Cardiac muscle cell (in vitro differentiated cells and primary cell): ENCODE measurements at places on chromosomes 3 and 15.

DNA sequence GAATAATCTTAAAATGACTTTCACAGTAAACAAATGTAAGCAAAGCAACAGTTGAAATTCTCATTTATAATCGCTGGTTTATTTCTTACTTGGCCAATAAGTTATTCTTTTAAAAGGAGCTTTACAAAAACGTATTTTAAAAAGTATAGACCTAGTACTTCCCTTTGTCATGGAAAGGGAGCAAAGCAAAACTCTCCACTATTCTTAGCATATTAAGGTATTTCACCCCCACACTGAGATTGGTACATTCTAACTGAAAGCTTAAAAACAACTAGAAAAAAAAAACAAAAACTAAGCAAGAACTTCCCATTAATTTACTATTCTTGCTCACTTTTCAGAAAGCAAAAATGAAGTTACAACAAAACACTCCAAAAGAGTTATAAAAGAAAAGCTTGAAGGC, 1.5 kb downstream of the ATG3 start:
- DNase-seq = no peak

- DNase-seq = peak; percentile 84
Measured at GRCh38 chr3:15440891-15441290, 13.5 kb downstream of the EAF1 start.

DNA sequence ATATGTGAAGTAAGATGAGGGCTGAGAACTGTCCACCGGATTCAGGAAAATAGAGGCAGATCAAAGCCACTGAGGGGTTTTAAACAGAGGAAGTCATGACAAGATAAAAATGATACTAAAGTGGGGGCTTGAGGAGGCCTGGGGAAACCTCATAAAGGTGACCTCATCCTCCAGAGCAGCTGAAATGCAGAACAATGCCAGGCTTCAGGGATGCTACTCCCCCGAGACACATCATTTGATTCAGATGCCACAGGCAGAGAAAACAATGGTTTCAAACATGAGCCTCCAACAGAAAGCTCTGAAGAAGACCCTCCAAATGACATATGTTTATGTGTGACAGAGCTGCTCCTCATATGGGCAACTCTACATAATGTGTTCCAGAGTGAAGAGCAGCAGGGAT, 6.4 kb downstream of the CFAP20DC start:
- DNase-seq = no peak

DNA sequence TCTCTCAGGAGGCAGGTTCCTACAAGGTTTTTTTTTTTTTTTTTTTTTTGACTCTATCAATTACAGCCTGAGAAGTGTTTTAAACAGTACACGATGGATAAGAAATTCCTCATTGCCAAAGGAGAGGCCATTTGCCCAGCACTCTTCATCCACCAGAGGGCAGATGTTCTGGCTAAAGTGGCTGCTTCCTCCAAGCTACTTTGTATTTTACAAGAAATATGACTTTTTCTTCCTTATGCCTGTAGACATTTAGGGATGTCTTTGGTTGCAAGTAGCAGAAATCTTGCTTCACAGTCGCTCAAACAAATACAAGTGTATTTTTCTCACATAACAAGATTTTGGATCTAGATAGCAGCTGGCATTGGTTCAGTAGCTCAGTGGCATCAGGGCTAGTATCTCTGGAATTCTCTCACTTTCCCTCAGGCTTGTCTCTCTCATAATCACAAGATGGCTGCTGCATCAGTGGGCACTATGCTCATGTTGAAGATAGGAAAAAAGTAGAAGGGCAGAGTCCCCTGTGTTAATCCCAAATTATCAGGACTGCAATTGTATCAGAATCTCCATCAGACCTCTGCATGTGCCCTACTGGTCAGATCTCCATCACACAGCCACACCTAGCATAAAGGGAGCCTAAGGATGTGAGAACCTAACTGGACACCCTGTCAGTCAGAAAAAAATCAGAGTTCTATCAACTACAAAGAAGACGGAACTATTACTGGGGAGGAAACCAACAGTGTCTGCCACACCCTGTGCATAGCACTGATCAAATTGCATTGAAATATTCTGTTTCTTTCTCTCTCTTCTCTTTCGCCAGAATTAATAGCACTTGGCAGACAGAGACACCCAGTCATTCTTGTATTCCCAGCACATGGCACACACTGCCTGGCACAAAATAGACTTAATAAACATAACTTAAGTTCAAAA, 138.9 kb upstream of the COL8A1 start:
- peak; percentile 81 for DNase-seq

GRCh38 chr3:155326901-155327300, 33.4 kb upstream of the STRIT1 start:
- DNase-seq = no peak

GRCh38 chr3:46272028-46272451, 29.8 kb downstream of the CCR3 start:
- DNase-seq = no peak

- DNase-seq = no peak
Measured at GRCh38 chr3:95343228-95343627, 1280.4 kb downstream of the NSUN3 start.

DNA sequence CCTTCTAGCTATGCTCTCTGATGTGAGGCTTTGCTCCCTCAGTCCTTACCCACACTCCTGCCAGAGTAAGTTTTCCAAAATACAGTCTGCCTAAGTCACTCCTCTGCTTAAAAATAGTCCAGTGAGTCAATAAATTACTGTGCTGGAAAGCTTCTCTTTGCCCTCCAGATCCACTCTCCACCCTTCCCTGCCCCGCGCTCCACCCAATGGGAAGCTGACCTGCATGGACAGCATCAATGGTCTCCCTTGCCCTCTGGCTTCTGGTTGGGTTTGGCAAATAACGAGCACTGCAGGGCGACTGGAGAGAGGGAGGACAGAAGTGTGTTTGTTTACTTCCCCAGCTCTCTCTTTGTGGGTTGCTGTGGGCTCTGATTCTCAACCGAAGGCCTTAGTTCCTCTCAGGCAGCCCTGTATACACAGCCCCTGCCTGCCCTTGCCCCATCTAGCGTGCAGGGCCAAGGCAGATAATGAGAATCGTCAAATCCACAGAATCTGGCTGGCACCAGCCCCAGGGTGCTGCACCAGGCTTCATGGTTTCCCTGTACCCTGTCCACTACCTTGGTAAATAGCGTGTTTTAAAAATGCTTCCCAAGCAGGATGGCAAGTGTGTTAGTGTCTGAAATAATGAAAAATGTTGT, 110.4 kb downstream of the ADAMTSL3 start:
- no peak for DNase-seq

GRCh38 chr3:193400304-193400703, 21.8 kb upstream of the ATP13A5 start:
- no peak for DNase-seq
